ENCODE measurements at places on chromosomes 1 and 21.

DNA sequence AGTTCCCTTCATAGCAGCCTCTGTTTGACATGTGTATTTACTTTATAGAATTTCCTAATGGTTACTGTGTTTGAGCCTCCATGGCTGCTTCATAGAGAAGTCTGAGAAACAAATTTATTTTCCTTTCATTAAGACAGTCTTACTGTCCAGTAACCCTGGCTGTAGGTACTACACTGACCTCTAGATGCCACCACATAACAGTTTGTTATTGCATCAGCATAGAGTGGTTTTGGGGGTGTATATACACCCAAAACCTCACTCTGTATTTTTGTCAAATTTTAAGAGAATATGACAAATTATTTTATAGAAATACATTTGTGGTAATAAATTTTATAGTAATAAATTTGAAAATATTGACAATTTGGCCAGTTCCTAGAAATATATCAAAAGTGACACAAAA lies 57.3 kb downstream of the OBSCN start:
- no peak for DNase-seq

GRCh38 chr1:41878495-41878894 lies 40.2 kb downstream of the HIVEP3 start:
- no peak for DNase-seq

DNA sequence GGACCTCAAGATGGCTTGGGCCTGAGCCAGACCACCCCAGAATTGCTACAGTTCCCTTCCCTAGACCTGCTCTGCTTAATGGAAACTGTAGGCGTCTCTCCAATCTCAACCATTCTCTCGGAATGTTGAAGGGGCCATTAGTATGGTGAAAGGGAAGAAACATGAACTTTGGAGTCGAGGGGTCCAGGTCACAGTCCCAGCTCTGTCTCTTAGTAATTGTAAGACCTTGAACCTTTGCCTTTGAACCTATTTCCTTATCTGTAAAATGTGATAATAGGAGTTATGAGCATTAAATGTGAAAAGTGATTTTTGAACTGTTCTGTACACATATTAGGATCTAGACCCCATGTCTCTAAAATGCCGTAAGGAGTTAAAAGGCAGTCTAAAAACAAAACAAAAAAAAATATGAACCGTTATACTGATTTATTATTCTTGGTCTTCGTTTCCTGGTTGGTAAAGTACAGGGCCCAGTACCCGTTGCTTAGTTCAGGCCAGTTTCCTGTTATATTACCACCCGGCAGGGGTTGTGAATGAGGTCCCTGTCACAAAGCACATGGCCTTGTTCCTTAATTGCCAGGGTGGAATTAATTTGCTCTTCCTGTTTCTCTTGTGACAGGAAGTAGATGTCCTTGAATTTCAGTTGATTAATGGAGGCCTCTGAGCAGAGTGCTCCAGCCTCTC lies 42.3 kb downstream of the TCEANC2 start:
- no peak for DNase-seq

- DNase-seq, result no peak
Observed at GRCh38 chr1:228370941-228371740, 35.5 kb downstream of the TRIM11 start.

DNA sequence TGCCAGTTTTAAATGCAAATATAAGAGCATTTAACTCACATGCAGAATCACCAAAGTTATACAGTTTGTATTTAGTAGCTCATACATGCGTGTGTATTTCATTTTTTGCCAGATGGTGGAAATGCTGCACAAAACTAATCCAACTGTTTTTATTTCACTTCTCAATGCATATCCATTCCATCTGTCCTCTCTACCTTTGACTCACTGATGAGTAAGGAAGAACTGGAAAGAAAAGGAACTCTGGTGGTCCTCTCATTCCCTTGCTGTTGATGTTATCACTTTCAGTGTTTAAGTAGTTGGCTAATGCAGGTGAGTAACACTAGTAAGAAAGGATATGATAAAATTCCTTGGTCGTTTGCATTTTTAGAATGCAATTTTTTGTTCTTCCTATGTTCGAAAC lies 5.7 kb upstream of the SLC1A7 start:
- DNase-seq, result no peak
